Chondrocyte (in vitro differentiated cells): ENCODE measurements at places on chromosomes 1 and 21. TPM values are rescaled to one million over a fixed set of nuclear protein-coding genes. Genes with fewer than 3 reads are reported as not detected.

The S100A3 gene
- total RNA-seq: 6.5 to 10.8 TPM (median 8.7 TPM) in 3 replicates

The CD1C gene
- not detected in 3 replicates for total RNA-seq

The FPGT gene
- total RNA-seq: 9.0 to 16.4 TPM (median 11.8 TPM) in 3 replicates

The SLC1A7 gene
- total RNA-seq: not detected in 3 replicates

The SPRR2B gene
- total RNA-seq: not detected in 3 replicates

The RAD54L gene
- 2.6 to 9.9 TPM (median 2.7 TPM) in 3 replicates for total RNA-seq

The ADGRB2 gene
- total RNA-seq: 11.9 to 20.4 TPM (median 12.2 TPM) in 3 replicates

The MMEL1 gene
- 0.62 to 0.92 TPM in 2 of 3 replicates, not detected in the other for total RNA-seq

The AZIN2 gene
- total RNA-seq: 3.5 to 12.4 TPM (median 5.8 TPM) in 3 replicates

The KIAA0040 gene
- total RNA-seq: 0.75 to 3.5 TPM (median 1.2 TPM) in 3 replicates

The EPHA8 gene
- total RNA-seq: 0.46 TPM in 1 of 3 replicates, not detected in the others

The POGZ gene
- total RNA-seq: 61.7 to 79.7 TPM (median 65.0 TPM) in 3 replicates

The VAV3 gene
- 0.12 TPM in 1 of 3 replicates, not detected in the others for total RNA-seq

The HTR1D gene
- total RNA-seq: 2.1 to 3.7 TPM (median 2.3 TPM) in 3 replicates

The CFHR5 gene
- not detected in 3 replicates for total RNA-seq

The LAX1 gene
- total RNA-seq: 0.07 TPM in 1 of 3 replicates, not detected in the others

GRCh38 chr1:160466961-160467360 lies 56.1 kb downstream of the SLAMF6 start:
- DNase-seq: no peak

- DNase-seq: peak; percentile 64
Observed at GRCh38 chr21:46414965-46415275, 43.8 kb upstream of the DIP2A start.

- no peak for DNase-seq
Observed at GRCh38 chr1:233575450-233575849, 38.5 kb upstream of the KCNK1 start.

GRCh38 chr1:20521960-20522861 lies 14.3 kb upstream of the MUL1 start:
- no peak for DNase-seq

GRCh38 chr1:2215909-2216766 lies 12.0 kb upstream of the SKI start:
- DNase-seq: no peak

GRCh38 chr1:165992533-165992932 lies 165.1 kb downstream of the UCK2 start:
- DNase-seq: no peak

GRCh38 chr1:235864469-235864868 lies 2.2 kb downstream of the LYST start:
- no peak for DNase-seq

DNA sequence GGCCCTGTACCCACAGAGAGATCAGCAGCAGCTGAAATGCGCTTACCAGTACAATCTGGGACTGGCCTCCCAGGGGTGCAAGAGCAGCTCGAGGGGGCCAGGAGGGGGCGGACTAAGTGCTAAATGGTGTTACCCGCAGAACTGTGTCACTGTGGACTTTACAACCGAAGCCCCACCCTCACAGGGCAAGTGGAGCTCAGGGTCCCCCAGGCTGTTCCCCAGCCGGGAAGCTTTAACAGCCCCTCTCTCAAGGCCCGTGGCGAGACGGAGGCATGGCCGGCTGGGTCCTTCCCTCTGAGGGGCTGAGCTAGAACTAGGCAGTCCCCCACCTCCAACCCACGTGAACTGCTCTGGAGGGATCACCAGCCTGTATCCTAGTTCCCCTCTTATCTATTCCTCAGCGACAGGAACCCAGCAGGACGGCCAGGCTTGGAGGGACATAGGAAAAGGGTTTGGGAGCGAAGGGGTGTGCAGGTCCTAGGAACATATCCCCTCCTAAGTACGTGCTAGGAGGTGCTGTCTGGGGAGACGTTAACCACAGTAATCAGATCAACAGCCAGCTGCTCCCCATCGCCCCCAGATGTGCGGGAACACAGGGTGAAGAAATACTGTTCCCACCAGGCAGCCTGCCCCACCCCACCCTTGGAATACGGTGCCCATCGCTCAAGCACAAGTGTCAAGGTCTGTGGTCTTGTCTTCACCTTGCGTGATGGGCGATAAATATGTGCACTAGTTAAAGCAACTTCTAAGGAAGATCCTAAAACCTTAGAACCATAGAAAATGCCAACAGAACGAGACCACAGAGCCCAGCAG lies 24.4 kb downstream of the ZBTB17 start:
- no peak for DNase-seq

GRCh38 chr1:193322211-193322610 lies 135.8 kb upstream of the B3GALT2 start:
- no peak for DNase-seq

DNA sequence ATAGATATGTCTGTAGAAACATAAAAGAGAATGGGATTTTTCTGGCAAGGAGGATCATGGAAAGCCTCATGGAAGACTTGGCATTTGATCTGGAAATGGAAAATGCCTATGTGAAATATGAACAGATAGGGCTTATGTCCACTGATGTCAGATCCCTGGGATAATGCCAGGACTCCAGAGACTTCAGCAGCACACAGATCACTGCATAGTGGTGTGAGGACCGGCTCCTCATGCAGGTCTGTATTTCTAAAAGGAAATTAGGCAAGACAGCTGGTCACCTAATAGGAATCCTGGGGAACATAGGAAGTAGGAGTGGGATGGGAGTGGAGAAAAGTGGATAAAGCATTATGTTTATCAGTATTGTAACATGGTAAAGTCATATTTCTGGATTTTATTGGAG lies 56.8 kb upstream of the IPO9 start:
- no peak for DNase-seq

DNA sequence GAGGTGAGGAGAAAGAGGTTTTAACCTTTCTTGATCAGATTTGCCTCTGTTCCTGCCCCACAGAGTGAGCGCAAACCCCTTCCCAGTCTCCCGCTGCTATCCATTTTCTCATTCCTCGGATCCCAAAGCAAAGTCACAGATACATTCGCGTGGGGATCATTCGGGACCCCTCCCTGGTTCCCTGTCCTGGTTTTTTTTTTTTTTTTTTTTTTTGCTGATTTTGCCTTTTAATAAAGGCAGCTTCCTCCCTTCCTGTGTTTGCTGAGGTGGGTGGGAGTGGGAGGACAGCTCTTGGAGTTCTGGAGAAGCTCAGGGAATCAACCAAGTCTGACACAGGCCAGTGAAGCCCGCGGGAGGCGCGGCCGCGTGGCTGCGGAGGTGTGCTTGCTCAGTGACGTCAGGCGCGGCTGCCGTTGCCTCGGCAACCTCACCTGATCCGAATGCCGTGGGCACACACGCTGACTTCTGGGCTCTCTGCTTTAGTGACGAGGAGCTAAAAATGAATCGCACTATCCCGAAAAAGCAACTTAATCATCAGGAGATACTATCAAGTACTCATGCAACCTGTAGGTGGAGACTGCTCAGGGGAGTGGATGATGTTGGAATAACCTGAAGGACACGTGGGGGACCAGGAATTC lies 106.4 kb downstream of the TBX19 start:
- DNase-seq: no peak

DNA sequence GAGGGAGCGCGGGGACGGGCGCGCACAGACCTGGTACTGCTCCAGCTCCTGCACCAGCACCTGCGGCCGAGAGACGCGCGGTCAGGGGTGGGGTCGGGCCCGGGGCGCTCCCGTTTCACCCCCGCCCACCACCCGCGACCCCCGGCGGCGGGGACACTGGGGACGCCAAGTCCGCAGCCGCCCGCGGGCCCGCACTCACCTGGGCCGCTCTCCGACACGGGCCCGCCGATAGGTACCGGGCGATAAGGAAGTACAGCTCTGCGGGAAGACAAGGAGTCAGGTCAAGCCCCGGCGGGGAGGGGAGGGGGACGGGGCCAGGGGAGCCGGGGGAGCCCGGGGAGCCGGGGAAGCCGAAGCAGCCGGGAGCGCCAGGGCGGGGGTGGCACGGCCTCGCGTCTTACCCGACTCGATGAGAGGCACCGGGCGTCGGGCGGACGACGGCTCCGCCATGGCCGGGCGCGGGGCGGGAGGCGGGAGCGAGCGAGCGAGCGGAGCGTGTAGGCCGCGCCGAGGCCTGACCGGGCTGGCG lies 326 bp downstream of the BRWD1 start:
- DNase-seq: no peak

- DNase-seq: no peak
Observed at GRCh38 chr1:233327651-233328141, at the start of gene MAP3K21. Gene MAP3K21, plus strand, starts transcription at chr1:233327724. Its CDS starts 305 bp downstream, at chr1:233328029.

DNA sequence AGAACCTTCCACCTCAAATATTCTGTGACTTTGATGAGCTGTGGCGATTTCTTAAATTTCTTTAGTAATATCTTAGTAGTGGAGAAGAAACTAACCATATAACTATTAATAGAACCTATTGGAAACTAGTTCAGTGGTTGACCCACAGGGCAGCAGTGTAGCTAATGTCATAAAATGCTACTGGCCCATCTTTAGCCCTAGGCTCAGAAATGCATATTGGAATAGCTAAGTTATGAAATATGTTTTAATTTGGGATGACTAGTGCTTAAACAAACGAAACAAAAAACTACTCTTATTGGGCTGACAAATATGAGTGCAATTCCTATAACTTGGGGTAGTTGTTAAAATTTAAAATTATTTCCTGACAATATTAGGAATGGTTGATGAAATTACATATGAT lies 20.2 kb downstream of the MACO1 start:
- no peak for DNase-seq

- no peak for DNase-seq
Observed at GRCh38 chr1:55741516-55741915, 526.4 kb upstream of the USP24 start.

DNA sequence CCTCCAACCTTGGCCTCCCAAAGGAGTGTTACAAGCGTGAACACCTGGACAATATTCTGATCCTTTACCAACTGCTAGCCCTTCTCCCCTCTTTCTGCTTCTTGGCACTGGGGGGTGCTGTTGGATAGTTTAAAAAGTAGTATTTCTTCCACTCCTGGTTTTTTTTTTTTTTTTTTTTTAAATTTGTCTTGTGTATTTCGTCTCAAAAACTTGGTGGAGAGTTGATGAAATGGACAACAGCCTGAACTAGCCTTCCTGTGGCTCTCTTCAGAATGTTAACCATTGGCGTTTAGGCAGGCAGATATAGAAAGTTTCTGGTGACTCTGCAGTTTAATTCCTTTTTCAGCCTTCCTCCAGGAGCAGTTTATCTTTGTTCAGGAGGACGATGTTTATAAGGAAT lies 69.7 kb upstream of the USP24 start:
- no peak for DNase-seq

GRCh38 chr1:85199667-85200462 lies 951 bp downstream of the SYDE2 start:
- no peak for DNase-seq

DNA sequence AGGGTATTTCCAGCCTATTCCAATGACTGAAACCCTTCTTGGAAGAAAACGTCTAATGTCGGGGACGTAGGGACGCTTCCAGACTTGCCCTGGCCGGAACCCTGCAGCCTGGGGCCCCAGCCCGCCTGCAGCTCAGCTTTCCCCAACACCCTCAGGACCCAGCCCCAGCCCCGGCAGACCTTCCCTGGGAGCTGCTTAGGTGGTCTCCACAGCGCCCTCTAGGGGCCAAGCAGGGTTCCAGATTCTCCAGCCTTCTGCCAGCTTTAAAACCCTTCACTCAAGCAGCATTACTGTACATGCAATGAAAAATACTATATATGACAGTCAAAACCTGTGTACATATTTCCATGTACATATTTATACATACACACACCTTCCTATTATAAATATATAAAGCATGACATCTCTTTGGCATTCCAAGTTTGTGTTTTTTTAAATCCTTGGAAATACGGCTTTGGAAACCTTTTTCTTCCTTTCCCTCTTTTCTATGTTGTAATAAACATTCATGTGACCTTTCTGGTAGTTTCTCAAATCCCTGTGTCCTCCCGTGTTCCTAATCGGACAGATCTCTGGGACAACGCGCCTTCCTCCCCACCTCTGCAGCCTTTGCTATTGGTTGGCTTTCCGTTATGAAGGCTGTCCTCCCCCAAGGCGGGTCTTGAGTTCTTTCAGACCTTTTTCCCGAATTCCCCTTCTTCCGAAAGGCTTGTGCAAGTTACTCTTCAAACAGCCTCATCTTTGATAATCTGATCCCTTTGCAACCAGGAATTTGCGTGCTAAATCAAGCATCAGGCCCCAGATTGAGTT lies 60.3 kb downstream of the STUM start:
- peak; percentile 81 for DNase-seq

- no peak for DNase-seq
Observed at GRCh38 chr1:203668401-203668800, 41.8 kb downstream of the ATP2B4 start.

- no peak for DNase-seq
Observed at GRCh38 chr1:115982400-115982799, 6.1 kb downstream of the SLC22A15 start.

GRCh38 chr1:167839009-167839408 lies 74.9 kb downstream of the ADCY10 start:
- no peak for DNase-seq

DNA sequence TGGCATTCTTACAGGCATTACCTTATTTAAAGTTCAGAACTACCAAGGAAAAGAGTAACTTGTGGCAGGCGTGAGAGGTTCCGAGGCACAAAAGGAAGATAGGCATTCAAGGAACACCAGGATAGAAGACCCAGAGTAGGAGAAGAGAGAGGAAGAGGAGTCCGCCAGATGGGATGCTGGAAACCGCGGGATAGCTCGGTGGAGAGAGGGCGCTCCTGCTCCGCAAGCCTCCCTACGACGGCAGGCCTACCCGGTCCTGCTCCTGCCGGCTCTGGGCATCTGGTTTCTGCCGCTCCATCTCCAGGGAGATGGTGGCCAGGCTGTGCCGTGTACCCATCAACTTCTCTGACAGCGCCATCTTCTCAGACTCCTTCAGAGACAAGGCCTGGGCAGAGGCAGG lies 5.4 kb upstream of the NBPF1 start:
- peak; percentile 98 for DNase-seq

DNA sequence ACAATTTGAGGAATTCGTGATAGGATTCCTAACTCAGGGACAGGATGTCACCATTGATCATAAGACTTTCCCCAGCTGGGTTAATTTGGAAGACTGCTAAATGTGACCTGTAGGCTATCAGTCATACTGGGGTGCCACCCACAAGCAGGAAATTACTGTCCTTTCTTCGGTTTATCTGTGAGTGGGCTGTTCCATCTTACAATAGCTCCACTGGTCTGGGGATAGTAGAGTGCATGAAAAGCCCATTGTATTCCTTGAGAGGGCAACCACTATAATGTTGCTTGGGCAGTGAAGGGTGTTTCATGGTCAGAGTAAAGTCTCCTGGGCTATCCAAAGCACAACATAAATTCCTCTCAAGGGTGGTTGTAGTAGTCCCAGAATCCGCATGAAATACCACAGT lies 1523.0 kb upstream of the B3GALT2 start:
- no peak for DNase-seq

GRCh38 chr1:19209439-19209989 lies 552 bp downstream of the UBR4 start:
- DNase-seq: no peak
